Bone marrow (tissue), 2 donors: ENCODE measurements at places on chromosomes 1 and 21.

DNA sequence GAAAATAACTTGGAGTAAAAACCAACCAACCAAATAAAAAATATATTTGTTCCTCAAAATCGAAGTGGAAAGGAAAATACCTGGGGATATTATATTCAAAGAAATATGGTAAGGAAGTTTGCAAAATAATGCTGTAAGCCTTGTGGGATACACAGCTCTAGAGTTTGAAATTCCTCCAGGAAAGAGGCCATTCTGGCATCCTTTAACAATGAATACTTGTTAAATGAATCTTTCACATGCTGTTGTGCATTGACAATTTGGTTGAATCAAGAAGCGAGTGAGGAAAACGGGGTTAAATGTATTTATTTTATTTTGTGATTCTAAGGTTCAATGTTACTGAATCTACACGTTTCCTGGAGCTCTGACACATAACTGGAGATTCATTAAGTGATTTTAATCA lies 30.5 kb upstream of the NTNG1 start:
- DNase-seq: no peak

DNA sequence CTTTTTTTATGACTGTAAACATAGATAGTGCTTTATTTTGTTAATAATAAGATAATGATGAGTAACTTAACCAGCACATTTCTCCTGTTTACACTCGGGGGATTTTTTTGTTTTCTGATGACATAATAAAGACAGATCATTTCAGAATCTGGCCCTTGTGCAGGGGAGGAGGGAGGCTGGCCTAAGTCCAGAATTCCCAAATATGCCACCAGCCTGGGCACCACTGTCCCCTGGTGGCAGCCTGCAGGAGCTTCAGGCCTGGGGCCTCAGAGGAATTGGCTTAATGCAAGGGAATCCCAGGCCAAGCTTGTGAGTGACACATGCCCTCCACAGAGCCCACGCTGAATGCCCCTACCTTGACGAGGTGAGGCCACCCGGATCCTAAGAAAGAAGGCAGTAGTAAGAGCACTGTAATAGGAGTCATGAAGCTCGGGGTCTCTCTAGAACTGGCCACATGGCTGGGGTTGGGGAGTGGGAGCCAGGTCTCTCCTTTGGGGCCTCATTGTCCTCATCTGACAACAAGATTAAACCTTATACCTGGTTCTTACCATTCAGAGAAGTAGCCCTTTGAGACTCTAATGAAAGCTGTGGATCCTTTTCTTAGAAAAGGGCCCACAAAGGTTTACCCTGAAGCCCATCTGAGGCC lies 24.1 kb downstream of the ETNK2 start:
- DNase-seq: peak; percentile 26

DNA sequence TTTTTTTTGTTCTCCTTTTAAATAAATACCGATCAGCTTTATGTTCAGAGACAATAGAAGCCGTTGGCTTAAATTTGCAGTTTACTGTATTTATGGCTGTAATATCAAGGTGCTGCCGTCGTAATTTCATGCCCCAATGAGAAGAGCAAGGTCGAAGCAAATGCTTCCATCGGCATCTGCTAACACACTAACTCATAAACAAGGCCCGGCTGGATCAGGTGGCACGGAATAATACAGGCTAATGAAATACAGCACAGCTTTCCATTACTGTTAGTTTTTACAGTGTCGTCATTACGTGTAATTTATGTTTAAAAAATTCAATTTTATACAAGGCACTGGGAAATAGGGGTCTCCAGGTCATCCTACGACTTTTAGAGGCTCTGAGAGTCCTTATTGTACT lies 119.0 kb downstream of the PEX14 start:
- no peak for DNase-seq

GRCh38 chr21:35779690-35780570 lies 280.4 kb downstream of the SETD4 start:
- no peak for DNase-seq

DNA sequence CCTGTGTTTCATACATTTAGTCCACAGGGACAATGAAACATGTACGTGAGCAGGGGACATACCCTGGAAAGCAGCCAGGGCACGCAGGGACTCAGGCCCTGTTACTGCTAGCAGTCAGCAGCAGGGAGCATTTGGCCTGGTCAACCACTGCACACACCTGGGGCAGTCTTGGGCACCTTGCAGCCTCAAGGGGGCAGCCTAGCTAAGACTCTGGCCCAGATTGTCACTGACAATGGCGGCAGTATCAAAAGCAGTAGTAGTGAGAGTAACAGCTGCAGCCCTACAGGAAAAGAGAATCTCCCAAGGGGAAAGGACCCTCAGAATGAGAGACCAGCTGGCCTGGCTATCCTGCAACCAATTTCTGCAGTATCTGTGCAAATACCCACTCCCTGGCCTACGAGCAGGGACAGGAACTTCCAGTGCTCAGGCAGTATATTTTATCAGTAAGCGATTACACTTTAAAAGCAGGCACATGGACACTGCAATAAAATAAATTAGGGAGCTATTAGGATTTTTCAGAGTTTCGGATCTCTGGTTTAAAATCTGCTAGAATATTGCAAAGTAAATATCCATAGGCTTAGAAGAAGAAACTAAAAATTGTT lies 475.6 kb downstream of the LTN1 start:
- peak; percentile 30 for DNase-seq

DNA sequence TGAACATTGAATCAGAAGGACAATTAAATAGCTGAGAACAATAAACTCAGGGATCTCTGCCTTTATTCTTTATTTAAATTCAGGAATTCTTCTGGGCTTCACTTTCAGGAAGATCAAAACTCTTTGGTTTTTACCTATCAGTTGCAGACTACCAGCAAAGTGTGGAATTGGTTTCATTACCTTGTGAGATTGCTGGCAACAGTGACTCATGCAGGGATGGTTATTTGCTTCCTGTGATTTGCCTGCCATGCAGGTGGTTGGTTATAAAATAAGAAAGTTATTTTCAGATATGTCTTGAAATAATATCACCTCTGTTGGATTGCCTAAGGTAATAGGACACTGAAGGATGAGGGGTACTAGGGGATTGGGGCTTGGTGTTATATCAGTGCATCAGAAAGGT lies 204.6 kb downstream of the PTBP2 start:
- no peak for DNase-seq
